Right forelimb (tissue), 1 donor: ENCODE measurements at places on chromosomes 1 and 21.

DNA sequence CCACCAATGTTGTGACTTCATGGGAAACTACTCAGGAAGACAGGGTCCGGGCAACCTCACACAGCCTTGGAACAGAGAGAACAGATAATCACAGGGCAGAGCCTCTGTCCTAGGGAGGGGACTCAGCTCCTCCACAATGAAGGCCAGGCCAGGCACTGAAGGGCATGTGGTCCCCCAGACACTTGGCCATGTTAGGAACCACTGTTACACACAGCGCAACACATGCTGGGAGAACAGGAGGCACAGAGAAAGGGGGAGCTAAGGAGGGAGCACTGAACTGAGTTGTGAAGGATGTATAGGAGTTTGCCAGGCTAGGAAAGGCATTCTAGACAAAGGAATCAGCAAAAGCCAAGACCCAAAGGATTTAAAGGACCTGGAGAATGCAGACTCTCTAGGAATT lies 127.6 kb downstream of the DMRTB1 start:
- peak; percentile 28 for DNase-seq

DNA sequence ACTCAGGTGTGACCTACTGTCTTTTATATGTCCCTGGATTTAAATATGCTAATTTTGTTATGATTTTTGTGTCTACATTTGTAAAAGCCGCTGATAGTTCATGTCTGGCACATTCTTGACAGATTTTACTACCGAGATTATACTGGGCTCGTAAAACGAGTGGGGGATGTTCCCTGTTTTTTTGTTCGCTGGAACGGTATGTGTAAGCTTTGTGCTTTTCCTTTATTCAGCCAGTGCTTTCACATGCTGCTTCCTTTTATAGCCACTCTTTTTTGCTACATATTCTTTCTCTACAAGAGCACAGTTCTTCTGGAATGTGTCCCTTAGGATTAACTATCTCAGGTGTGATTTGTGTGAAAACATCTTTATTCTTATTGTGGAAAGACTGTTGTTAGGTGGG lies 46.6 kb downstream of the ADARB1 start:
- DNase-seq: no peak

GRCh38 chr1:78919150-78919549 lies 87.4 kb downstream of the ADGRL4 start:
- no peak for DNase-seq

GRCh38 chr1:182084487-182085316 lies 23.2 kb upstream of the ZNF648 start:
- DNase-seq: peak; percentile 90

- DNase-seq: no peak
Measured at GRCh38 chr1:197557302-197557701, 218.0 kb downstream of the DENND1B start.

GRCh38 chr1:3821004-3821403 lies 24.7 kb upstream of the LRRC47 start:
- no peak for DNase-seq

DNA sequence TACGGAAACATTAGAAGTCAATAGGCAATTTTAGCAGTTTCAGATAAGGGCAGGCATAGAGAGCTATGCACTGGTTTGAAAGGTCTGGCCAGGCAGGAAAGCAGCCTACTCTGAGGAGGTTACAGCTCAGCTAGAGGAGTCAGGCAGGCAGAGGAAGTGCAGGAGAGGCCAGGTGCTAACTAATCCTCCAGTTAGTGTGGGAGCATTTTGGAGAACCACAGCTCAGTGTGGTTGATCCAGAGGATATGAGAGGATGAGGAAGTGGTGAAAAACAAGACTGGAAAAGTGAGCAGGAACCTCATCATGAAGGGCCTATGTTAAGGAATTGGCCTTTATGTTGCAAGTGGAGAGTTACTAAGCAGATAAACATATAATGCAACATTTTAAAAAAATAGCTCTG lies 282.4 kb upstream of the SGIP1 start:
- DNase-seq: no peak

- no peak for DNase-seq
Measured at GRCh38 chr1:25433389-25434186, 2.9 kb downstream of the MACO1 start.

DNA sequence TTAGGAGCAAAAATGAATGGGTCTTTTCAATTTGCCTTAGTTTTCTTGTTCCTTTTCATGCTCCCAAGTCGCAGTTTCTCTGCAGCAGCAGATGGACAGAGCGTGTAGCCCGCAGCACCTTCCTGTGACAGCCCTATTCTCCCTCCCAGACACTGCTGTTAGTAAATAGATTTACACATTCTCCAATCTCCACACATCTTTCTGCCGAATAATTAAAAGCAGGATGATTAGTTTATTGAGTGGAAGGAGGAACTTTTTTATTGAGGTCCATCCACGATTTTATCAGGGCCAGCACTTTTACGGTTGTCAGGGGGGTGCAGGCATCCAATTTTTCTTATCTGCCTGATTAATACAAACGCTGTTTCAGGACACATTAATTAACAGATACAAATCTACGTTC lies 98.2 kb upstream of the USH2A start:
- no peak for DNase-seq

GRCh38 chr1:54549181-54549924 lies 1.3 kb downstream of the ACOT11 start:
- DNase-seq: no peak

DNA sequence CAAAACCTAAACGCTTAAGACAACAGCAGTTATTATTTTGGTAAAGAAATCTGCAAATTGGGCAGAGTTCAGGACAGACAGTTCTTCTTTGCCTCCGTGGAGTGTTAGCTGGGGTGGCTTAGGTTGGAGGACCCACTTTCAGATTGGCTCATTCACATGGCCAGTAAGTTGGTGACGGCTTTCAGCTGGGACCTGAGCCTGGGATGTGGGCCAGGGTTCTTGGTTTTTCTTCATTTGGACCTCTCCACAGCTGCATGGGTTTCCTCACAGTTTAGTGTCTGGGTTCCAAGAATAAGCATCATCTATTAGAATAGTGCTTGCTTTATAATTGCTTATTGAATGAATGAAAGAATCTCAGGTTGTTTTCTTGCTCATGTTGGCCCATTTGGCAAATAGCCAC lies 72.2 kb downstream of the ATF6 start:
- no peak for DNase-seq

DNA sequence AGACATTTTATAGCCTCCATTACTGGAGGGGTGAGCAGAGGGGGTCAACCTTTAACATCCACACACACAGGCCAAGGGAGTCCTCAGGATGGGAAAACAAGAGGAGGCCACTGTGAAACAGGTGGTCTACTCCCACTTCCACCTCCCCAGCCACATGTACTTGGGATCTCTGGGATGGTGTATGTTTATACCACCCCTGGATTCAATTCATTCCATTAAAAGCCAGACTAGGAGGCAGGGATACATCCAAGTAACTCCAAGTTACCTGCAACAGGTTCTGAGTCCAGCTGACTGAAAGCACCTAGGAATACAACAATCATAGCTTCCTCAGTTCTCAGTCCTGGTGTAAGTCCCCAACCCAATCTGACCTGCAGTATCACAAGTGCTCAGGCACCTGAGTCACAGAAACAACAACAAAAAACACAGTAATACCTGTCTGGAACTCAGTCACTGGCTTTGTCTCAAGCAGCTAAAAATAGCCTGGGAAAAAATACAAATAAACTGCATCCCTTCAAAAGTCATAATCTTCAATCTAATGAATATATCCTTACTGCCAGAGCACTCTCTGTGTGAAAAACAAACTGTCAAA lies 9.8 kb downstream of the ERI3 start:
- no peak for DNase-seq

GRCh38 chr1:201838381-201838780 lies 9.4 kb downstream of the IPO9 start:
- no peak for DNase-seq

- no peak for DNase-seq
Measured at GRCh38 chr21:24265987-24266386, 1341.3 kb downstream of the MRPL39 start.
